ENCODE measurements at places on chromosomes 4 and X.

DNA sequence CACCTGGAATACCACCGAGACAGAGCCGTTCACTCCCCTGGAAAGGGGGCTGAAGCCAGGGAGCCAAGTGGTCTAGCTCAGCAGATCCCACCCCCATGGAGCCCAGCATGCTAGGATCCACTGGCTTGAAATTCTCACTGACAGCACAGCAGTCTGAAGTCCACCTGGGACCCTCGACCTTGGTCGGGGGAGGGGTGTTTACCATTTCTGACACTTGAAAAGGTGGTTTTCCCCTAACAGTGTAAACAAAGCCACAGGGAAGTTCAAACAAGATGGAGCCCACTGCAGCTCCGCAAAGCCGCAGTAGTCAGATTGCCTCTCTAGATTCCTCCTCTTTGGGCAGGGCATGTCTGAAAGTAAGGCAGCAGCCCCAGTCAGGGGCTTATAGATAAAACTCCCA, 243.2 kb downstream of the RASL11B start:
- DNase-seq = no peak

DNA sequence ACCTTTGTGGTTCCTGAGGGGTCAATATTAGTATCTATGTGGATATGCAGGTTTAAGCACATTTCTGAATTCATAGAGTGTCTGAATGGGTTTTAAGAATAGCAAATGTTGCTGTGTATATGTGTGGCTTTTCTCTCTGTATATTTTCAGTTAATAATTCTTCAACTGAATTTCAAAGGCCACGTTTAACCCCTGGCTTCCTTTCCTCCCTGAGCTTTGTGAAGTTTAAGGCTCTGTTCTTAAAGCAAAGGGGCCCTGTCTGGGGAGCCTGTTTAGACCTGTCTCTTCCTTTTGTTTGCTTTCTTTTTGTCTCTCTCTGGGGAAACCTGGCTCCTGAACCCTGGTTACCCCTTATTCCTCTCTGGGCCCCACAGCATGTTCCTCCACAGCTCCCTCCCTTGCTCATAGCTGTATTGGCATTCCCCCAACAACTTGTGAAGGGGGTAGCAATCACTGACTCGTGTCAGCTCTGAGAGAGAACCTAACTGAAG, 139.1 kb downstream of the COL4A6 start:
- no peak for DNase-seq

GRCh38 chr4:153765894-153766293, 6.1 kb upstream of the RNF175 start:
- no peak for DNase-seq

- no peak for DNase-seq
These were observed 3.2 kb downstream of the TRMT44 start for GRCh38 chr4:8443801-8444200.

DNA sequence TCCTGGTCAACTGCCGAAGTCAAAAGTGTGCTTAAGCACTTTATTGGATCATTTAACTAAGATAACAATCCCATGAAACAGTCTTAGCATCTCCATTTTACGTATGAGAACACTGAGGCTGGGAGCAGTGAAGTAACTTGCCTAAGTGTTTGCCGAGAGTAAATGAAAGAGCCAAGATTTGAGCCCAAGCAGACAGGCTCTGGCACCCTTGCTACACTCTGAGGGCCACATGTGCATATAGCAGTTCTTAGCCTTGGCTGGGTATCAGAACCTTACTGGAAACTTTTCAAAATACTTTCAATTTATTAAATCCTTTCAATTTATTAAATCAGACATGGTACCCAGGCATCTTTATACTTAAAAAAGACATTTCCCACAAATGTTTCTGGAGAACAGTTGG, 225.9 kb downstream of the NR3C2 start:
- no peak for DNase-seq

GRCh38 chr4:167234316-167234881, at the start of gene SPOCK3:
Gene SPOCK3, minus strand, starts transcription at chr4:167234494.
- peak; percentile 70 for DNase-seq

GRCh38 chr4:127641524-127641923, 8.8 kb downstream of the INTU start:
- no peak for DNase-seq

GRCh38 chr4:120723105-120723504, 199.4 kb downstream of the PRDM5 start:
- no peak for DNase-seq

DNA sequence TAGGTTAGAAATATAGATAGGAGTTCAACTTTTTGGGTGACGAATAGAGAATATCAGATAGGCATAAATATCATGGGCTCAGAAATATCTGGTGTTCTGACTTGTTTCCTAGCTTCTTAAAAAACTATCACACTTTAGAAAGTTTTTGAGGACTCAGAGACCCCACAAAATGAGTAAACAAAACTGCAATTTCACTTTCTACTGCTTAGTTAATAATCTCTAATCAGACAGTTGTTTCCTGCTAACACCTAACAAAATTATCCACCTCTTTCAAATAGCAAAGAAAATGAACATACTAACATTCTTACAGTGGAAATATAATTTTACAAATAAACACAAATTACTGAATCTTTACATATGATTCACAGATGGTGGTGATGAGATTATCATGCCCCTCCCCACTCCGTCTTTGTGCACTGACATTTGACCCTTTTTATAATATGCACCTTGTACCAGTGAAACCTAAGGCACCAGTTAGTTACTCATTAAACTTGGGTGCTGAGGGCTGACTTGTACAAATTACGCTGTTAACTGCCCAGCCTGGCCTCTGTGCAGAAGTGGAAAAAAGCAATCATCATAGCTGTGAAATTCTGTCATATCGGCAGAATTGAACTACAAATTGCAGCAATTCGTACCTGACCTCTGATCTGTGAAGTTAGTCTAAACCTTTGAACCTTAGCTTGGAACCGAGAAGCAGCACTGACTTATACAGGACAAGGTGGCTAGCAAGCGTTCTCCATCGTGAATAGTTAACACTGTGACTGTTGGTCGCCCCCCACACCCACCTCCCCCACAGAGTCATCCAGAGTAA, 138.7 kb downstream of the CHRNA9 start:
- DNase-seq = no peak

- DNase-seq = no peak
These were observed 146.1 kb downstream of the CBR4 start for GRCh38 chr4:168863719-168864647.

DNA sequence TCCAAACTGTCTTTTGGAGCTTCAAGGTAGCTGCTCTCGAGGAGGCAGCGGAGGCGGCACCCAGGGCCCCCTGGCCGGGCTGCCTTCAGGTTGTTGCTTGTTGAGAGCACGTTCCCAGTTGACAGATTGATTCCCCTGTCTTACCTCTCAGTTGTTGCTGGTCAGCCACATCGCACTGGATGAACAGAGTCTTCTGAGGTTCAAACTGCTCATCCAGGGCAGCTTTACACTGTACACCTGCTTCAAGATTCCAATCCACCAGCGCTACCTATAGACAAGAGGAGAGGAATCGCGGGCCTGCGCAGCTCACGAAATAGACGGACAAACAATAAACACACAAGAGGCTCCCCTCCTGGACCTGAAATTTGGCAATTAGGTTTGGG, 497 bp downstream of the HPGD start:
- DNase-seq = no peak

DNA sequence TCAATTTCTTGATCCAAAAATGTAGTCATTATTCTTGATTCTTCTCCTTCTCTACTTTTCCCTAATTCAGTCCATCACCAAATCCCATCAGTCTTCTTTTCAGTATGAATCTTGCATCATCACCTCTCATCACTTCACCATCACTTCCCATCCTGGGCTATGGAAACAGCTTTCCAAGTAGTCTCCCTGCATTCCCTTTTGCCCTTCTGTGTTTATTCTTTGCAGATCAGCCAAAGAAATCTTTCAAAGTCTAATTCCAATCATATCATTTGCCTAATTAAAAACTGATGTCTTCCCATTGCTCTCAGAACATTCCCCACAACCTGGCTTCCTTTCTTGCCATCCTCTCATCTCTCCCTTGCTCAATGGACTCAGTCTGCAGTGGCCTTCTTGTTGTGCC, 201.7 kb upstream of the ADAMTS3 start:
- no peak for DNase-seq

- DNase-seq = no peak
These were observed 38.6 kb downstream of the CENPU start for GRCh38 chr4:184695178-184695896.

DNA sequence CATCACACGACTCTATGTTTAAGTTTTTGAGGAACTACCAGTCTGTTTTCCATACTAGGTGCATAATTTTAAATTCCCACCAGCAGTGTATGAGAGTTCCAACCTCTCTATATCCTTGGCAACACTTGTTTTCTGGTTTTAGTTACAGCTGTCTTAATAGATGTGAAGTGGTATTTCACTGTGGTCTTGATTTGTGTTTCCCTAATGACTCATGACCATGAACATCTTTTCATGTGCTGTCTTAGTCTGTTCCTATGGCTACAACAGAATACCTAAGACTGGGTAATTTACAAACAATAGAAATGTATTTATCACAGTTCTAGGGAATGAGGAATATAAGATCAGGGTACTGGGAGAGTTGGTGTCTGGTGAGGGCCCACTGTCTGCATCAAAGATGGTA, 51.5 kb upstream of the GPR78 start:
- DNase-seq = no peak

GRCh38 chr4:99468889-99469288, 33.7 kb upstream of the ADH7 start:
- DNase-seq = no peak

DNA sequence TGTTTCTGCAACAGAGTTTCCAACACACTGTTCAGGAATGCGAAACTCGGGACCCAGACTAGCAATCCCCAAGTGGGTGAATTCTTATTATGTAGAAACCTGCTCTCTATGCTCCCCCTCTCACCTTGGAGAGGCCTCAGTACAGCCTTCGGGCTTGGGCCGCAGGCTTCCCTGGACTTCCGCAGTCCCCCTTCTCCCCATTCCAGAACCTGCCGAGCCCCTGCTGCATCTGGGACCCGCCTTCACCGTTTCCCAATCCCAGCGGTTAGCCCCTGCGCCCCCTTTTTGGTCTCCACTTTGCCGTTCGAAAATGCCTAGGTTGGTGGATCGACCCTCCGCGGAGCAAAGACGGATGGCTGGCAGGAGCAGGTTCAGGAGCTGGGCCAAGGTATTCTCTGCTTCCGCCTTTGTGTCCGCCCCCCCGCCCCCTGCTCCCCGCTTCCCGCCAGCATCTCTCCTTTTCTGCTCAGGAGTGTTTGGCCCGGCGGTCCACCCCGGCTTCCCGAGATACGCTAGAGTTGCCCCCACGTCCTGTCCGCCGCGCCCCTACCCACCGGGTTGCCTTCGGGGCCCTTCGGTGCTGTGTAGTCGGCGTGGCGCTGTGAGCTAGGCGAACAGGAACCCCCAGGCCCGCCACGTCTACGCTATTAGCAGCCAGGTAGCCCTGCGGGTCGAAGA, 11.5 kb downstream of the HAND2 start:
- DNase-seq = no peak

- DNase-seq = no peak
These were observed 14.3 kb upstream of the AWAT1 start for GRCh38 chrX:70219938-70220764.

DNA sequence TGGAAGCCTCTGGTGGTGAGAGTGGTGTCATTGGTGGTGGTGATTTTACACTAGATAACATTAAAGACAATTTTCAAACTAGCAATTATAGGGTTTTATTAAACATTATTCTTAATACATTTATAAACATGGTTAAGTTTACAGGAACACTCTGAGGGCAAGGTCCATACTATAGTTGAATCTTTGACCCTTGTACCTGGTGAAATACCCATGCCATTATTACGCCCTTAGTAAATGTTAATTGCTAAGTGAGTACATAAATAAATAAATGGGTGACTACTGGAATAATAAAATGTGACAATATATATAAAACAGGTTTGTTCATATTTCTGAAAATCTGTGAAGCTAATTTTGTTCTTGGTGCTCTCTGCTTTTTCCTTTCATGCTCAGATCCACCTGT, 13.6 kb upstream of the CLNK start:
- no peak for DNase-seq

All from nucleus accumbens (tissue), 56 donors.